ENCODE measurements at places on chromosomes 5 and 9.

- DNase-seq, result no peak
Measured at GRCh38 chr5:127353796-127354195, 63.2 kb downstream of the MEGF10 start.

DNA sequence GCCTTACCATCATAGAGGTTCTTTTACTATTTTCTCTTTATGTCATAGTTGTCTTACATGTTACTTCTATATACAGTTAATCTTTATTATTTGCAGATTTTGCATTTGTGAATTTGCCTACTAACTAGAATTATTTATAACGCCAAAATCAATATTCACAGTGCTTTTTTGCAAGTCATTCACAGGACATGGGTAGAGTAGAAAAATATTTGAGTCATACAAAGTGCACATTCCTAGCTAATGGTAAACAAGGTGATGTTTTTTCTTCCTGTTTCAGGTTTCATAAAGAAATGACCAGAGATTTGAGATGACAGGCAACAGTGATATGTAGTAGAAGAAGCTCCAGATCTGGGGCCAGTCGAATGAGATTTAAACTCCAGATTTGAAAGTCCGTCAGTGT, 30.0 kb upstream of the OR2Y1 start:
- no peak for DNase-seq

GRCh38 chr9:122131401-122132001, 28.1 kb downstream of the NDUFA8 start:
- no peak for DNase-seq

DNA sequence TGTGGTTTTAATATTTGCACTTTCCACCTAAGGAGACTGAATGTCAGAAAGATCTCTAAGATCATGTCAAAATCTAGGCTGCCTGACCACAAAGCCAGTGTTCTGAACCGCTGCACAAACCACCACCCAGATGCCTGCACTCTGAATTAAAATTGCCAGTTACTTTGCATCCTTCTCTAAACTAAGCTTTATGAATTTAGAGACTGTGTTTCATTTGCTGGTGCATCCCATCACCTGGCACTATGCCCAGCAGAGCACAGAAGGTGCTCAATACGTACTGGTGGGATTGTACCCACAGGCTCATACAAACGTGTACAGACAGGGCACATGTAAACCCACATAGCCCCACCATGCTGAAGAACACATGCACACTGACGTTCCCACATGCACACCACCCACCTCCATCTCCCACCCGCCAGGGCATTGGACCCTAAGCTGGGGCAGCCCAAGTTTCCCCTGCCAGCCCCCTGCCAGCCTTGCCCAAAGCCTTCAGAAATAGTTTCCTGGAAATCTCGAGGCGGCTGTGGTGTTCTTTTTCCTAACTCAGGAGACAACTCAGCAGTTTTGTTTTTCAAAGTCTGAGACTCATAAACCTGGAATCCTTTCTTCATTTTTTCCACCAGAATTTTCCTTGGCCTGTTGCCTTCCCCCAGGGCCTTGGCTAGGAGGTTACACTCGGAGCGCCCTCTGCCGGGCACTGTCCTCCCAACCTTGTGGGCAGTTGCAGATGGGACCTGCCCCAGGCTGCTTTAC, 9.6 kb upstream of the TRAF1 start:
- DNase-seq, result peak; percentile 85

DNA sequence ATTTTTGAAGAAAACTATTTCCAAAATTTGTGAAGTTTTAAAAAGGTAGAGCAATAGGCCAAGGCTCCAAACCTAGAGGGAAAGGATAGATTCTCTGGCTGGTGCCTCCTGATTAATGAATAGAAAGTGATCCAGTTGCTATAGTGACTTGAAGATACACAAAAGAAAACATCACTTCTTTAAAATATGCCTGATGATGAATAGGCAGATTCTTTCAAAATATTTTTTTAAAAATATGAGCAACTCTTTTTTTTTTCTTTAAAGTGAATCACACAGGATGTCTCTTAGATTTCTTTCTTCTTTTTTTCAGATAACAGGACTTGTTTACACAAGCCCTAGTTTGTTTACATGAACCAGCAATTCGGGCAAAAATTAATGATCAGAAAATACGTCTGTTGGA, 124.4 kb downstream of the RFK start:
- no peak for DNase-seq

GRCh38 chr5:77449277-77449676, 42.8 kb downstream of the WDR41 start:
- DNase-seq, result no peak

DNA sequence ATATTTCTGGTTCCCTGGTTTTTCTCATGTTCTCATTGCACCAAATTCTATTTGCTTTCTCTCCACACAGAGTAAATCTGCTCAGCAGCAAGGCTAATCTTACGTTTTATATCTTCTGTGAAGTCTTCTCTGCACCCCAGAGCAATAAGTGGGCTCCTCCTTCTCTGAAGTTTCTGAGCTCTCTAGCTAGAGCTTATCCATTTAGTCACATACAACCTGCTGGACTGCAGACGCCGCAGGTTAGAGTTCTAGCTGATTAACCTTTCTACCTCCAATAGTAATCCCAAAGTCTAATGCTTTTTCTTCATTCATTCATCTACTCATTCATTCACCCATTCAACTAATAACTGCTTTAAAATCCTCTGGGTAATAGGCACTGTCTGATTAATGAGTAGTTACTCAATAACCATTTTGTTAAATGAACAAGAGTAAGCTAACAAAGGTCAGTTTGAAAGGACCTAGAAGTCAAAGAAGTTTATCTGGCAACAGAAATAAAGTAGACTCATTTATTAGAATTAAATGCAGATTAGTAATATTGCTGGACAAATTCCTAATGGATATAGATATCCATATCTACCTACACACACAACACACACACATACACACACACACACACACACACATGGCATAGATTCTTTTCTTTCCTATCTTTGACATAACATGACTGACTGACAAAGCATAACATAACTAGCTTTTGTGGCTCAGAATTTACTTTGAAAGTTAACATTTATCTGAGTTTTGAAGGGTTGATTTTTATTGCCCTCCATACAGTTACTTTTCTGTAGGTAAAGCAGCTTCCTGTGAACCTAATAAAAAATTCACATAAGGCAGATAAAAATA, 984.6 kb upstream of the SEMA6A start:
- no peak for DNase-seq

DNA sequence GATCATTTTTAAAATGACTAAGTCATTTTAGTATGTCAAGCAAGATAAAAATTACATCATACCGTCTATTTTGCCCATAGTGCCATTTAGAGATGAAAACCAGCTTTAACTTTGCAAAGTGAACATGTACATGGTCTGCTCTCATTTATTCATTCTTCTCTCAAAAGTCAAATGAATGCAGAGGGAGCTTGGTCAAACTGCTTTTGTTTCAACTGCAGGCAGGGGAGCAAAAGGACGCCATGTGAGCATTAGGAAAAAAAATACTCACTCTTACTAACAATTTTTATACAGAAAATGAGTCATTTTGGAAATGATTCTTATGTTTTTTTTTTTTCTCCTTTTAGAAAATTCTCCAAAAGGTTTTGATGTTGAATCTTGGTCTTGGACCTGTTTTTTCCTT, 15.7 kb downstream of the SCGB3A1 start:
- no peak for DNase-seq

DNA sequence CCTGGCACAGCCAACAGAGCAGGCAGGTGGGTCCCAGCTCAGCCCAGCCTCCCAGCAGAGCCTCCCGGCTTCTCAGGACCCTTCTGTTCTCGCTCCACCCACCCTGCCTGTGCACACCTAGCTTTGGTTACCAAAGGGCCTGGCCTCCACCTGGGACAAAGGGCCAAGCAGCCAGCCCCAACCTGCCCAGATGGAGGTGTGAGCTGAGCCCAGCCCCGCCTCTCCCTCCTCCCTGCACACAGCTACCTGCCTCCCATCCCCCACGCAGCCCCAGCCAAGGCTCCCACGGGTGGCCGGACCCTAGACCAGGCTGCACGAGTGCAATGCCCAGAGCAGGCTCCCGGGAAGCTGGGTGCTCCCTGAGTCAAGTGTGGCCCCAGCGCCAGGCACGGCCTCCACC, 5.6 kb downstream of the TPRN start:
- no peak for DNase-seq

DNA sequence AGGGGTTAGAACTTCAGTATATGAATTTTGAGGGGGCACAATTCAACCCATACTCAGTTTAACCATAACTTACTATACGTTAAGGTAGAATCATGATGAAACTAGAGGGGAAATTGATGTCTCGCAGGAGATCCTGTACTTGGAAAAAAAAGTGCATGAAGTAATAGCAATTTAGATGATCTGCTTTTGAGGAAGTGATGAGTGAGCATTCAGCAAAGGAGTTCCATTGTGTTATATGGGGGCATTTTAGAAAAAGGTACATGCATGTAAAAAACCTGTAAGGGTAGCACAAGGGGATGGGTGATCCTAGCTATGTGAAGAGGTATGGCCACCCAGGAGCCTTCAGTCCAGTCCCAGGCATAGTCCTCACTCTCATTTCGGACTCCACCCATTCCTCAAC, 14.8 kb upstream of the TMC1 start:
- DNase-seq, result no peak

- DNase-seq, result no peak
Measured at GRCh38 chr9:12631866-12632265, 61.3 kb upstream of the TYRP1 start.

DNA sequence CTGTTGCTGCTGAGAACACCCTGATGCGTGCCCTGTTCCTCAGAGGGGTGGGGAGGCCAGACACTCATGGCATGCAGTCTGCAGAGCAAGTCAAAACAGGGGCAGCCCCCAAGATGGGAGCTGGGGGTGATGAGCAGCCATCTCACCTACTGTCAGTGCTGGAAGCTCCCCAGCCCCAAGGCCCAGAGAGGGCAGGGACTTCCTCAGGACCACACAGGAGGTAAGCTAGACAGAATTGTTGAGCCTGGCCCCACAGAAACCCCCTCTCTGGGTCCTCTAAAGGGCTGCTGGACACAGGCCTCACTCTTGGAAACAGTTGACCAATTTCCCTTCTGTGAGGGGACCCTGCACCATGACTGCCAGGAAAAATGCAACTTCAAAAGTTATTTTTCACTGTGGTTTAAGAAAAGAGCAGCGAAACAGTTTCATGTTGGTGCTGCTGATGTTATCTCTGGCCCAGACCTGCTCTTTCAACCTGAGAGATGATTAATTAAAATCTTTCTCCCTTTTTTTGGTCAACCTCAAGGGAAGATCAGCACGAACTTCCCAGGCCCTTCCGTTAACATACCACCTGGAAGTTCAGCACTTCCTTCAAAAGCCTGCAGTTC, 9.6 kb downstream of the CSF2 start:
- no peak for DNase-seq

DNA sequence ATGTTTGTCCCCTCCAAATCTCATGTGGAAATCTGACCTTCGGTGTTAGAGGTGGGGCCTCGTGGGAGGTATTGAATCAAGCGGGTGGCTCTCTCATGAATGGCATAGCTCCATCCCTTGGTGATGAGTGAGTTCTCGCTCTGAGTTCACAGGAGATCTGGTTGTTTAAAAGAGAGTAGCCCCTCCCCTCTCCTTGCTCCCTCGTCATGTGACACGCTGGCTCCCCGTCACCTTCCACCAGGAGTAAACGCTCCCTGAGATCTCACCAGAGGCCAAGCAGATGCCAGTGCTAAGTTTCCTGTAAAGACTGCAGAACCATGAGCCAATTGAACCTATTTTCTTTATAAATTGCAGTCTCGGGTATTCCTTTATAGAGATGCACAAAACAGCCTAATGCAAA, 74.5 kb downstream of the RASEF start:
- DNase-seq, result no peak

DNA sequence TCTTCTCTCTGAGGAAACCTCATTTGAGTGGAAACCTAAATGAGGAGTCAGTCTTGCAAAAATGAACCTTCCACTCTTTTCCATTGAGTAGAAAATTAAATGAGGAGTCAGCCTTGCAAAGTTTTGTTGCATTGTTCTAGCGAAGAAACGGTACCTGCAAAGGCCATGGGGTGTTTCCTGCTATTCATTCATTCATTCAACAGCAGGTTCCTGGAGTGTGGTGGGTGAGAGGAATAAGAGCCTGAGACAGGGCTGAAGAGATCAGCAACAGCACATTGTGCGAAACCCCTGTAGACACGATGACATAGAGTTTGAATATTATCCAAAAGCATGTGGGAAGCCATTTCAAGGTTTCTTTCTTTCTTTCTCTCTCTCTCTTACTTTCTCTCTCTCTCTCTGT, 14.6 kb upstream of the SETX start:
- DNase-seq, result no peak

GRCh38 chr9:95769909-95770433, 105.5 kb upstream of the ERCC6L2 start:
- no peak for DNase-seq

DNA sequence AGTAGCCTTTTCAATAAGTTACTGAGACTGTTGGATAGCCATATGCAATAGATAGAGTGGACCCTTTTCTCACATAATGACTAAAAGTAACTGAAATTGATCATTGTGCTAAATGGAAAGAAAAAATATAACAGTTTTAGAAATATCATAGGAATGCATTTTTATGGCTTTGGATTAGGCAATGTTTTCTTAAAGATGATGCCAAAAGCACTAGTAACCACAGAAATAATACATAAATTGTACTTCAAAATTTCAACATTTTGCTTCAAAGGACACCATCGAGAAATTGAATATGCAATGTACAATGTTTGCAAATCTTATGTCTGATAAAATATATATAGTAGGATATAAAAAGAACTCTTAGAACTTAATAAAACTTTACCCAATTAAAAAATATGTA, 1267.5 kb upstream of the CDH9 start:
- no peak for DNase-seq

GRCh38 chr9:116683535-116683934, 3.6 kb upstream of the TRIM32 start:
- no peak for DNase-seq

DNA sequence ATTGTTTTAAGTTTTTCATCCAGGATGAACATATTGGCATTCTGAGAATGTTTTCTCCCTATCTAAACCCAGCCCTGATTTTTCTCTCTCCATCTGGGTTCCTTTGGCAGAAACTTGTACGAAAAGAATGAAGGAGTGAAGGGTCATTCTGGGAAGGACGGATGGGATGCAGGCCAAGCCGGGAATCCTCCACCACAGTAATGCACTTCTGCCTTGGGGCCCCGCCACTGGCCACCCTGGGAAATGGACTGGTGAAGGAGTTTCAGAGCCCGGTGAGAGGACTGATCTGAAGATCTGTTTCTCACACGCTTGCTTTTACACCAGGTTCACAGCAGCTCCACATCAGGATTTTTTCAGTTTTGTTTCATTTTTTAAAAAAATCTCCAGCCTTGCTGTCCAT, 554.8 kb downstream of the BNC2 start:
- no peak for DNase-seq

GRCh38 chr5:158487664-158488063, 612.1 kb downstream of the EBF1 start:
- DNase-seq, result no peak

DNA sequence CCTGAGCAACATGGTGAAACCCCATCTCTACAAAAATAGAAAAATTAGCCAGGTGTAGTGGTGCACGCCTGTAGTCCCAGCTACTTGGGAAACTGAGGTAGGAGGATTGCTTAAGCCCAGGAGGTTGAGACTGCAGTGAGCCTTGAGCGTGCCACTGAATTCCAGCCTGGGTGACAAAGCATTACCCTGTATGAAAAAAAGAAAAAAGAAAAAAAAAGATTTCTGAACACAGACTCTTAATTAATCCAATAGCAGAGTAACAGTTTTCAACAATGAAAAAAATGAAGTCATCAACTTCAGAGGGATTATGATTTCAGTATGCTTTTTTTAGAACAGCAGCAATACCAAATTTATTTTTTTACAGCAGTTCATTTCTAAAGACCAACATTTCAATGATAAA, 118.8 kb upstream of the TNPO1 start:
- no peak for DNase-seq

- no peak for DNase-seq
Measured at GRCh38 chr5:159332800-159333544, 2.7 kb upstream of the IL12B start.

- no peak for DNase-seq
Measured at GRCh38 chr5:65971643-65972042, 45.3 kb downstream of the ERBIN start.

Measured in H4 (cell line).